Activated CD4-positive, CD25-positive, alpha-beta regulatory T cell treated with anti-CD3 and anti-CD28 coated beads, Interleukin-2, amount 50 U/mL, for 16 hours (primary cell): ENCODE measurements at places on chromosomes 5 and 9.

DNA sequence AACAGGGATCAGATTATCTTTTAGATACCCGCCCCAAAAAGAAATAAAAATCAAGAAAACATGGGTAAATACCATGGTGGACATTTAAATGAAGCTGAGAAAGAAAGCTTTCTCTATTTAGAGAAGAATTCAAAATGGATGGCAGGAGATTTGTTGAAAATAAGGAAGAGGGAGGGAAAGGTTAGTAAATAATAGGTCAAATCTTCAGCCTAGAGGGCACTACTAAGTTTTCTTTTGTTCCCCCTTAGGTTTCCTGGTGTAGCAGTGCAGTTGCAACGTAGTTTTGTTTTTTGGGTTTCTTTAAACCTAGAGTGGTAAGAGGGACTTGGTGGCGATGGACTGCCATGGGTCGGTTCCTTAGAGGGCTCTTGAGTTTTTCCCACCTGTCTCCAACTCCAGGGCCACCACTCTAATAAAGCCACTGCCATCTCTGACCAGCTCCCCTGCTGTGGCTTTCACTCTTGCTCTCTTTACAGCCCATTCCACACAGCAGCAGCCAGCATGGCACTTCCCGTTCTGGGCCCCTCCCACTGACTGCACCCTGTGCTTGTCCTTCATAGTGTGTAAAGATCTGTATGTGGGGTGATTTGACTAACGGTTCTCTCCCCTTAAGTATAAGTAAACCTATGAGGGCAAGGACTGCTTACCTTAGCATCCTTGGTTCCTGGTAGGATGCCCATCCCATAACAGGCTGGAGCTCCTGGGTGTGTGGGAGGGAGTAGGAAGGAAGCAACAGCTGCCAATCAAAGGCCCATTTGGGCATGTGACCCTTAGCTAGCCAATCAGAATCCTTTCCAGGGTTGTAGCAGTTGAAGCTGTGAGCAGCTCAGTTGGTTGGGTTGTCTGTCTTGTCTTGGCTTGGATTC is 118.3 kb downstream of the SLC1A3 start:
- DNase-seq: no peak

DNA sequence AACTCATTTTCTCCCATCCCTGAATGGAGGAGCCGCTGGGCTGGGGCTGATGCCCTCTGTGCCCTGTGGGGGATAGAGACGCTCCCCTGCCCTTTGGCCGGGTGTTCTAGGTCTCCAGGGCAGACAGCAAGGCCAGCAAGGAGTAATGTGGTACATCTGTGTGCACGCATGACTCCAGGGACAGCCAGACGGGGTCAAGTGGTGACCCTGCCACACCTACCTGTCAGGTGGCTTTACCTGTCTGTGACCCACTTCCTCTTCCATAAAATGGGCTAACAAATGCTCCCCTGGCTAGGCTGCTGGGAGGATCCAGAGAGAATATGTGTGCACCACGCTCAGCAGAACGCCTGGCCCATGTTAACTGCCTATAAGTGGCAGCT is 35.4 kb upstream of the BARHL1 start:
- no peak for DNase-seq

DNA sequence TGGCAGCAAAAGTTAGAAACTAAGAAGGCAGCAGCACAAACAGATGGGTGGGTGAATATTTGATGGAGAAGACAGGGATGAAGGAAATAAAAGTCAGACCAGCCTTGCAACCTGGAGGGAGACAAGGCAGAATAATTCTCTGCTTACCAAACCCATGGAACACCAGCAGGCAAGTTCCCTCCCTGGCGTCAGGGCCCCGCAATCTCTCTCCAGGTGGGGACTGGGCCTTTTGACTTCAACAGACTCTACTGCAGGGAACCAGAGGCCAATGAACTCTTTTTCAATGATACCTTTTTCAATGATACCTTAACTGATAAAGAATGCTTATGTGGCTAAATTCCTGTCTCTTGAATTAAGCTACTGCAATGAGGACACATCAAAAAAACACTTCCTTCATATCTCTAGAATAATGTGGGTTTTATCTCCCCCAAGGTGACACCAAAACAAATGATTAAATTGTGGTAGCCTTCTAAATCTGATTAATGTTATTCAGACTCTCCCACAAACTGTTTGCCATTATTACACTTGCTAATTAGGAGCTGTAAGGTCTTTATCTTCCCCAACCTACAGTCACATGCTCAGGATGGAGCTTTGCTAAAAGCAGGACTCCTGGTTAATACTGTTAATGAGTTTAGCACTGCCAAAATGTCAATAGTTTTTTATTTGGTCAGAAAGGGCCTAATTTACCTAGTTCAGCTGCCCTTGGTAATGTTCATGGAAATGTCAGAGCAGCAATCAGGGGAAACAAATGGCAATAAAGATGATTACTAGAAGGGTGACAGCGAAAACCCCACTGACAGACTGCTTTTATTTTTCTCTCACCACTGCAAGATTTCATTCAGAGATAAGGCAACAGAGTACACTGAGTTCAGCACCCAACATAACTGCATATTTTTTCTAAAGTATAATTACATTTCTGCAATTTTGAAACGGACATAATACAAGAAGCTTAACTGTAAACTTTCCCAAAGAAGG is 165.5 kb downstream of the TSSK1B start:
- DNase-seq: no peak

DNA sequence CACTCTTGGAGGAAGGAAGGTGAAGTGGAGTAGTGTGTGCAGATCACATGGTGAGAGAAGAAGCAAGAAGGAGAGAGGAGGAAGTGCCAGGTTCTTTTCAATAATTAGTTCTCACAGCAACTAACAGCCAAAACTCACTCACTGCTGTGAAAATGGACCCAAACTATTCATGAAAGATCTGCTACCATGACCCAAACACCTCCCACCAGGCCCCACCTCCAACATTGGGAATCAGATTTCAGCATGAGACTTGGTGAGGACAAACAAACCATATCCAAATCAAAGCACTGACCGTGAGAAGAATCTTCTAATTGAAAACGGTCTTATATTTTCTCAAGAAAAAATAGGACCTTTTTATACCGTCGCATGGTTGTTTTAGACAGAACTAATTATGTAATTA is 468.7 kb upstream of the TYRP1 start:
- DNase-seq: no peak

DNA sequence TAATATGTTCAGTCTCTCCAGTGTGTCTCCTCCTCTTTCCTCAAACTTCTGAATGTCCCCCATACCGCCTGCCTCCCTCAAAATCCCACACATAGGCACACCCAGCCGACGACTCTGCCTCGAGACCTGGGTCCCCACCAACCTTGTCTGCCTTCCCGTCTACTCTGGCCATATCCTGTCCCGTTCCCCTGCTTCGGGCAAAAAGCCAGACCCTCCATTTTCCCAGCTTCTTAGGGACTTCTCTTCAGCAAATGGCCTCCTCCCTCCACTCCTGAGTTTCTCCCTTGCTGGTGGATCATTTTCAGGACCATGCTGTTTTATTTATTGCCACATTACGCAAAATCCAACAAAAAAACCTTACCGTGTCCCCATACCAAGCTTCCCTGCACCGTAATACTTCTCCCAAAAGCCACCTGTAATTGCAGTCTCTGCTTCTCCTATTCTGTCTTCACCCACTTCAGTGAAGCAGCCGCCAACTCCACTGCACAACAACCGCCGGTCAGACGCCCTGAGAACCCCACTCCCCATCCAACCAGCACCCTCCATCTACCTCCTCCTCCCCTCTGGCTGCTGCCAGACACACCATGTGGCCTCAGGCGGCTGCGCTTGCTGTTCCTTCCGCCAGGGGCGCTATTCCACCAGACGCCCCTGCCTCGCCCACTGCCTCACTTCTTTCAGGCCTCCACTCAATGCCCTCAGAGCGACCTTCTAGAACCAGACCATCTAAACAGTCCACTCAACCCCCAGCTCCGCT is 117.0 kb downstream of the TRPM6 start:
- peak; percentile 3 for DNase-seq
